GM23338 (cell line): ENCODE measurements at places on chromosomes 6 and 20.

DNA sequence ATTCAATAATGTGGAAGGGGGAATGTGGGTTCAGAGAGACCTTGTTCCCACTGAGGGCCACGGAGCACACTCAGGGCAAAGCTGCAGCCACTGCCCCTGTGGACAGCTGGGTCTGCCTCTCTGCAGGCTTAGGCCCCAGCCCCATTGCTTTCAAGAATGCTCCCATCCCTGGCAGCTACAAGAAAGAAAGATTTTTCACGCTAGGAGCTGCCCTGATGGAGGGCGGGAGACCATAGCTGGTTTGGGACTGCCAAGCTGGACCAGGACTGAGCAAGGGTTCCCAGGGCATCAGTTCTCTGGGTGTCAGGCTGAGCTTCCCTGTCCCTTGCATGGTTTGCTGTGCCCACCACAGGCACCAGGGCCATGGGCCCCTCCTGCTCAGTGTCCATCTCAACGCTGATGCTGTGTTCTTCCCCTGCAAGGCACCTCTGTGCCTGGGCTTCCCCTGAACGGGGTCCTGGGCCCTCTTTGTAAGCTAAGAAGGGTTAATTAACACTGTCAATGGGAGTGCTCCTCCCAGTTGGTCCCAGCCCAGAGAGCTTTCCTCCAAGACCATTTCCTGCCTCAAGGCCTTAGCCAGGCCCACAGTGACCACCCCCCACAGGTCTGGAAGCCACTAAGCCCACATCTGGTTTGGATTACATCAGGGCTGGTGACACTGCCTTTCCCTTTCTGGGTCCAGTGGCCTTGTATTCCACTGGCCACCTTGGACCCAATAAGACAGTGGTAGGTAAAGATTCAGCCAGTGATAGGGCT lies 8.4 kb downstream of the FOXS1 start:
- no peak for DNase-seq

GRCh38 chr6:112360498-112360897 lies 13.4 kb downstream of the RFPL4B start:
- DNase-seq, result no peak

- DNase-seq, result no peak
Measured at GRCh38 chr6:147911686-147912085, 403.2 kb downstream of the SAMD5 start.

GRCh38 chr20:47508278-47508677 lies 6.6 kb downstream of the NCOA3 start:
- DNase-seq, result no peak
